ENCODE measurements at places on chromosomes 16 and 17. TPM values are rescaled to one million over a fixed set of nuclear protein-coding genes. Genes with fewer than 3 reads are reported as not detected.

GRCh38 chr16:66039793-66040192, 326.7 kb upstream of the CDH5 start:
- no peak for DNase-seq

DNA sequence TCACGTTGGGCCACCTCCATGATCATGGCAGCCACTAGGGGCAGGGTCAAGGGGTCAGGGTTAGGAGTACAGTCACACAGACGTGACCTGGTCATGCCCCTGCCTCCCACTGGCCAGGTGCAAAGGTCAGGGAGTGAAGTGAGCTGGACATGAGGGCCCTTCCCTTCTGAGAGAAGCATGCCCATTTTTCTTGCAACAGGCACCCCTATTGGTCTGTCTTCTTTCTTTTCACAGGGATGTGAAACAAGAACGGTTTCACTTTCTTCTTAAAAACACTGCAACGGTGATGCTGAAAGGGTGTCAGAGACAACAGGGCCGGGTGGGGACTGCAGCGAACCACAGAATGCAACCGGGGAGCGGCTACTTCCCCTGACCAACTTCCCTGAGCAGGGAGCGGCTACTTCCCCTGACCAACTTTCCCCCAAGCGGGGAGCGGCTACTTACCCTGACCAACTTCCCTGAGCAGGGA, 52.1 kb upstream of the DOC2B start:
- DNase-seq: no peak

DNA sequence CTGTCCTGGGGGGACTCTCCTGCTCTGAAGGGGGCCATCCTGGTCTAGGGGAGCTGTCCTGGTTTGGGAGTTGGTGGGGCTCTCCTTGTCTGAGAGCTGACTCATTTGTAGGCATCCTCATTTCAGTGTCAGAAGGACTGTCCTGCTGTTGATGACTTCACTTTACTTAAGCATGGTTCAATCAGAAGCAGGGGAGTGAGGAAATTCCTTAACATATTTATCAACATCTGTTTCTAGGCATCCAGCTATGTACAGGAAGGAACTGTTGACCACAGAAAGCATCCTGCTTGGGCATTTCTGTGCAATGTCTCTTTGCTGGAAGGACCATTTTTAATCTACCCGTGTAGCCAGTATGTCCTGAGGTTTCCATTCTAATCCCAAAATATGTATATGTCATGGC, 502.7 kb upstream of the HSBP1 start:
- DNase-seq: no peak

RGS9 gene
- total RNA-seq: 16.2 TPM

GRCh38 chr17:43528319-43528987, 17.7 kb downstream of the ETV4 start:
- no peak for DNase-seq

- DNase-seq: no peak
Observed at GRCh38 chr17:19273731-19274130, 36.6 kb downstream of the EPN2 start.

GRCh38 chr16:69243479-69243878, 56.5 kb downstream of the SNTB2 start:
- DNase-seq: no peak

GRCh38 chr16:29665294-29666077, 2.4 kb downstream of the SPN start:
- DNase-seq: no peak

DNA sequence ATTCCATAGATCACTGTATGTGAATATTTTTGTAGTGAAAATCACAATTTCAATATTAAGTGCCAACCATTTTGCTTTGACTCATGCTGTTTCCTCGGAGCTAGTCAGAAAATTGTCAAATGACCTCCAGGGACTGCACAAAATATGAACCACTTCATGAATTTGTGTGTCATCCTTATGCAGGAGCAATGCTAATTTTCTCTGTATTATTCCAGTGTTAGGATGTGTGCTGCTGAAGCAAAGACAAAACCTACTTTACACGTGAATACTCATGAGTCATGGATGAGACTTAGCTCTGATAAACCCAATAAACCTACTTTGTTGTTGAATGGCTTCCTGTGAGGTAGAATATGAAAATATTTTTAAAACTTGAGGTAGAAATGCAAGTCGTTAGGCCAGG, 65.2 kb downstream of the SHCBP1 start:
- DNase-seq: no peak

SHISA6 gene
- total RNA-seq: not detected

DNA sequence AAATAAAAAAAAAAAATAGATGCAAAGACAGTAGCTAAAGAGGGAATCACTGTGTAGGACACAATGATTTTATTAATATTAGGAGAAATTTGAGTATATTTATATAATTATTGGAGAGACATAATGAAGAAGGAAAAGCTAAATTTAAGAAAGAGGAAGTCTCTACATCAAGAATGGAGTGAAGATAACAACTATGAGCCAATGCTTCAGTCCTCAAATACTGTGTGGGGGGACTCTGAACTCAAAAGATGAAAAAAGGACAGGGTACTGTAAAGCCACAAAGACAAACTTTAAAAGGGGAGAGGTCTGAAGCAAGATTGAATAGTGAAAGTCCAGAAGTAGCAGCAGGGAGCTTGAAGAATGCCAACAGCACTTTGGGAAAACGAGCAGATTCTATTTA, 44.7 kb downstream of the SKAP1 start:
- no peak for DNase-seq

- no peak for DNase-seq
Observed at GRCh38 chr16:4837733-4838501, 9.2 kb downstream of the GLYR1 start.

GNGT2 gene
- 19.6 TPM for total RNA-seq

DNA sequence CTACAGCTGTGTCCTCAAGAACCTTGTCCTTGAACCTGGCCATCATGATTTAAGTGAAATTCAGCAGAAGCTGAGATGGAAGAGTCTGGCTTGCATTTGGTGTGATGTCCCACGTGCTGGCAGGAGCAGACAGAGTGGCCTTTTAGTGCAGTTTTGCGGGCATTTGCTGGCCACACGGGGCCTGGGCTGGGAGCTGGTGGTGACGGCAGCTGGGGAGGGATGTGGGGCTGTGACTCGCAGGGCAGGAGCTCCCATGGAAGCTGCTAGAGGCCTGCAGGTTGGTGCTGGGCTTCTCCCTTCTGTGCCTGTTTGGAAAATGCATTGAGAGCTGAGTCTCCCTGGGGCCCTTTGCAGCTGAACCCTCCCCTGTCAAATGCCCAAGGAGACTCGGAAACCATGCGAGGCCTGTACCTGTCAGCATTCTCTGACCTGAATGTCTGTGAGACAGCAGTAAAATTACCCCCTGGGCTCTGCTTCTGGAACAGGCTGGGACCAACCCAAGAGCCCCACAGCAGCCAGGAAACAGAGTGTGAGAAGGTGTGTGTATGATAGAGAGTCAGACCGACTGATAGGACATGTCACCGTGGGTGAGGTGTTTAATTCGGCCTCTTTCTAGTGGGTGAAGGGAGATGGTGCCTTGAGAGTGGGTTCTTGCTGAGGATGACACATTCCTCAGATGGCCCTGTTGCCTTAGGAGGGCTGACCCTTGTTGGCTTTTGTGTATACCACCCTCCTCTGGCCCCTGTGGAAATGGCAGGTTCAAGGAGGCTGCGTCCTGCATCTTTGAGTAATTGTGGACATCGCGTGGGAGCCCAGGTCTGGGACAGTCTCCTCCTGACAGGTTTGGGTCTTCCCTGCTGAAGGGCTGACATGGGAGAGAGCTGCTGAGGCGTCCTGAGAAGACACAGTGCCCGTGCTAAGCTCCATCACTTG, 145.5 kb downstream of the MSI2 start:
- no peak for DNase-seq

MYH11 gene
- total RNA-seq: not detected

GRCh38 chr16:86317813-86318650, 192.3 kb upstream of the FOXF1 start:
- no peak for DNase-seq

CRYBA1 gene
- not detected for total RNA-seq

DNA sequence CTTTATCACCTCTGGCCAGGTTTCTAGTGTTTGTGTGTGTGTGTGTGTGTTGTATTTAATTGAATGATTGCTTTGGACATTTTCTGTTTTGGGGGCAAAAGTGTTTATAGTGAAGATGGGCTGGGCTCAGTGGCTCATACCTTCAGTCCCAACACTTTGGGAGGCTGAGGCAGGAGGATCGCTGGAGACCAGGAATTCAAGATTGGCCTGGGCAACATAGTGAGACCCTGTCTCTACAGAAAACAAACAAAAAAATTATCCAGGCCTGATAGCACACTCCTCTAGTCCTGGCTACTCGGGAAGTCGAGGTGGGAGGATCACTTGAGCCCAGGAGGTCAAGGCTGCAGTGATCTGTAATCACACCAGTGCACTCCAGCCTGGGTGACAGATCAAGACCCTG, 37.5 kb downstream of the RPA1 start:
- no peak for DNase-seq

DNA sequence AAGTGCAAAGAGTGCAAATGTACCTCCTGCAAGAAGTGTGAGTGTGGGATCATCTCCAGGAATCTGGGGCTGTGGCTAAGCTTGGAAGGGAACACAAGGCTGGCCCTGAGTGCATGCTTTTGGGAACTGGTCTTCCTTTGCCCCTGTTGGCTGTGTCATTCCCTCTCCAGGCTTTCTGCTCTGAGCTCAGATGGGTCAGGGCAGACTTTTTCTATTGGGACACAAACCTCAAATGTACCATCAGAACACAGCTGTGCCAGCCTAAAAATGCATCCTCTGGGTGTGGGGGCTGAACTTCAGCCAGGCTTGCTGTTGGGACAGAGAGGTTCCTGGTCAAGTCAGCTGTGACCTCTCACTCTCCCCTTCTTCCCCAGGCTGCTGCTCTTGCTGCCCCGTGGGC, 914 bp downstream of the MT1B start:
- no peak for DNase-seq

DNA sequence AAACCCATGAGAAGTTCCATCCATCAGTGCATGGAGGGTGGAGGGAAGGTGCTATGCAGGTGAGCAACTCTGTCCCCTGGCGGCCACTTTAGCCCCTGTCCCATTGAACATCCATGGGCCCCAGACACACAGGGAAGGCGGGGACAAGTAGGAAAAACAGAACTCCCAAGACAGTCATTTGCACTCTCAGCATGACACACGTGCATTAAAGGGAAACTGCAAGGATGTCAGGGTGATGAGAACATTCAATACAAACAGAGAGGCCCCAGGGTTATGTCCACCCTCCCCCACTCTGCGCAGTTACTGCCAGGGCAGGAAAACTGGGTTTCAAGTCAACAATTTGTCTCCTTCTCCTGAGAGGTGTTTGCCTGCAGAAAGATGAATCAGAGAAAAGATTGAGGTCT, 44.0 kb upstream of the AKTIP start:
- no peak for DNase-seq

DNA sequence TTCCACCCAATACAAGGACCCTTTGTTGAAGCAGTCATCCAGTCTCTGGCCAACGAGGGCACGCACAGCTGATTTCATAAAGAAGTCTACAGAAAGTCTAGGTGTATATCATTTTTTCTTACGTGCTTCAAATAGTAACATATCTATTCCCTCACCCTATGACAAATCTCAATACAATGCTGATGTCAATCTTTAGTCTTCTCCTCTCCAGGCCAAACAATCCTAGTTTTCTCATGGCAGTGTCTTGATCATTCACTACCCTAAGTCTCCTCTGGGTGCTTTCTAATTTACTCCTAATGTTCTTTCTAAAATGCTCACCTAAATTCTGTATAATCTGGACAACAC, 92.6 kb downstream of the CACNG1 start:
- DNase-seq: no peak

GRCh38 chr17:64538508-64539130, 31.8 kb downstream of the CEP95 start:
- DNase-seq: no peak

GRCh38 chr16:7571366-7571765, 238.7 kb downstream of the RBFOX1 start:
- DNase-seq: no peak

KRTAP4-9 gene
- total RNA-seq: not detected

PLLP gene
- total RNA-seq: not detected

MYH8 gene
- total RNA-seq: not detected

- no peak for DNase-seq
Observed at GRCh38 chr16:330741-331140, 21.8 kb downstream of the AXIN1 start.

DRC3 gene
- 0.47 TPM for total RNA-seq

DNA sequence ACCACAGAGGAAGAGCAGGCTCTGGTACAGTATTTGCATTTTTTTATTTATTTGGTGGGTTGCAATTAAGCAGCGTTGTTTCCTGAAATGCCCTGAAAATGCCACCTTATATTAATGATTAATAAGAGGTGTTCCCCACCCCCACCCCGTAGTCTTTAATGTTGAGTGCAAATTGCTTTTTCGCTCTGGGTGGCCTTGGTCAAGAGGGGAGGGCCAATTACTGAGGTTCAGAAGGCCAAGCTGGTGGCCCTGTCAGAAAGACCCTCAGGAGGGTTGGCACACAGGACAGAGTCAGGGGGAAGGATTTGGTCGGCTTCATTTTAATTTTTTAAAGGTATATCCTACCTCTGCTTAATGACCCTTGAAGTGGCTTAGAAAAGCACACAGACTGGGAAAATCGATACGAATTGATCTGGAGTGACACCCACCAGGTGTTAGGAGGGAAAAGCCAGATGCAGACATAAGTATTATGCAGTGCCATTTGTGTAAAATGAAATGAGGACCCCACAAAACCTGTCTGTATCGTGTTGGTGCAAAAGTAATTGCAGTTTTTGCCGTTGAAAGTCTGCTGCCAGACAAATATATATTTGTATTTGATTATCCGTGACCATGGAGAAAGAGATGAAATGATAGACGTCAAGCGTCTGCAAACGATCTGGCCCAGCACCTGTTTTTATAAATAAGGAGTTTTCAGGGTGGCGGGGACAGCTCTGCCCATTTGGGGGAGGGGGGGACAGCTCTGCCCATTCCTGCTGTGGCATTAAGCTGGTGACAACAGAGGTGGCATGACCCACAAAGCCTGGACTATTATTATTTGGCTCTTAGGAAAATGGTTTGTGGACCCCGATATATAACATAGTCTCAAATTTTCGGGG, 143.8 kb upstream of the PLCG2 start:
- no peak for DNase-seq

- DNase-seq: no peak
Observed at GRCh38 chr17:53313746-53314145, 509.0 kb upstream of the KIF2B start.

DNA sequence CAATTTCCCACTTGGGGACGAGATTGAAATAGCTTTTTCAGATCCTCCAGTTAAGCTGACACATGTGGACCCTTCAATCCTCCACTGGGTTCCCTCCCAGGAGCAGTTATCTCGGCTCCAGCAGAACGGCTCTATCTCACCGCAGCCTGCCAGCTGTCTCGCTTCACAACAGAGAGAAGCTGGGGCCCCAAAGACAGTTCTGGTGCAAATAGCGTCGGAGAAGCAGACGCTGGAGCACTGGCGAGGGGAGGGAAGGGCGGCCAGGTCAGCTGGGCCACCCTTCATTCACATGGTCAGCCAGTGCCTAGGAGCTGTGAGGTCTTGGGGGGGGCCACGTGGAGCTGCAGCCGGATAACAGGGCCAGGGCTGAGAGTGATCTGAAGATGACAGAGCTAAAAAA, 141.3 kb upstream of the SDK2 start:
- DNase-seq: no peak

GRCh38 chr17:65166787-65167186, 29.6 kb downstream of the RGS9 start:
- no peak for DNase-seq

- peak; percentile 58 for DNase-seq
Observed at GRCh38 chr17:3768341-3768740, 32.6 kb downstream of the ITGAE start.

BAHCC1 gene
- 0.84 TPM for total RNA-seq

- no peak for DNase-seq
Observed at GRCh38 chr17:57151798-57152197, 66.8 kb downstream of the AKAP1 start.

PNMT gene
- not detected for total RNA-seq

Measured in natural killer cell treated with Interleukin-12 subunit alpha and Interleukin-12 subunit beta and Interleukin-15 and Interleukin-18, amount 100 ng/mL, for 72 hours (primary cell).